NCI-H1048 (cell line): ENCODE measurements at places on chromosomes 16 and 17.

DNA sequence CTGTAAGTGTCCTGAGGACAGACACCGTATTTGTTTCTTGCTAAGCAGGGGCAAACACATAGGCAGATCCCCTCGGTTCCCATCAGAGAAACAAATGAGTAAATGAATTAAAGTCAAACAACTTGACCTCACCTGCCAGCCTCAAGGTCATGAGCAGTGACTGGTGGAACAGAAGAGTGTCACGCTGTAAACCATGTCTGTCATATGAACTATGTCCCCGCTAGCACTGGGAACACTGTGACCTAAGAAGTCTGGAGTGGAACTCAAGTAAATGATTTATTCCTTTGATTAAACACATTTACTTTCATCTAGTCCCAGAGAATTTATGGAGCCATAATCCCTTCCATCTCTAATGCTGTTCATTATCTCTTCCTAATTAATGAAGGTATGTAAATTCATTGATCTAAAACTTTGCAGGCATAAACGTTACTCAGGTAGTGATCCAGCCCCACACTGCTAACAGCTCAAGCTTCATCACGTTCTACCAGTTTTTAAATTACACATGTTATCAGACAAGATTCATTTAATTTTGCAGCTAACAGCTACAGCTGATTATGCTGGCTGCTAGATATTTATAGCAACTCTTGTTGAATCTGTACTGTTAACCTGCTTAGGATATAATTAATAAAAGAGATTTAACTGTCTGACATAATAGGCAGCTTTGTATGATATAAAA, 38.7 kb downstream of the CPPED1 start:
- DNase-seq, result no peak

- DNase-seq, result no peak
These were observed 2.1 kb downstream of the TRAF4 start for GRCh38 chr17:28745786-28746411.

DNA sequence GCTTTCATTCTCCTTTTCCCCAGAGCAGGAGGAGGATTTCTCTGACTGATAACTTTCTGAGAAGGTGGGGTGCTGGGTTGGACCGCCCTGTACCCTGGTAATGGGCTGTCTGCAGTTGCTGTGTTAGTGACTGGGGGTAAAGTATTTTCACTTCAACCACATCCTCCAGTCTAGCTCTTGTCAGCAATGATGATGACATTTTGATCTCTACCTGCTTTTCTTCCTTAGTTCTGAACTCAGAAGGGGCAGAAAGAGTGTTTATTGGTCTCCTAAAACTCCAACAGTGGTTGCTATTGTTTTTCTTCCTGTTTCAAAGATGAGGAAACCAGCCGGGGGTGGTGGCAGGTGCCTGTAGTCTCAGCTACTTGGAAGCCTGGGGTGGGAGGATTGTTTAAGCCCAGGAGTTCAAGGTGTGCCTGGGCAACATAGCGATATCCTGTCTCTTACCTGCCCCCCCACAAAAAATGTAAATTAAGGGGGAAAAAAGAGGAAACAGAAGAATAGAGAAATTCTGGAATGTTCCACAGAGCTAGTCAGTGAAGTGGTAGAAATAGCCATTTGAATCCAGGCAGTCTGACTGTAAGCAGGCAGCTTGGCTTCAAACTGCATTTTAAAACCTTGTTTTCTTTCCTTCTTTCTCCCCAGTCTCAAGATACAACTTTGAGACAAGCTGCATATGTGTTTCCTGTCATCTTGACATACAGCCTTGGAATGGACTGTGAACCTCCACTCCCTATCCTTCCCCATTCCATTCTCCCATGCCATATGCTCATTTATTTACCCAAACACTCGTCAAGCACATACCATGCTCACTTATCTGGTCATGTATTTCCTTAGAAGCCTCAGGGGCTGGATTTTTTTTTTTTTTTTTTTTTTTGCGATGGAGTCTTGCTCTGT, 3.3 kb upstream of the N4BP1 start:
- DNase-seq, result no peak

DNA sequence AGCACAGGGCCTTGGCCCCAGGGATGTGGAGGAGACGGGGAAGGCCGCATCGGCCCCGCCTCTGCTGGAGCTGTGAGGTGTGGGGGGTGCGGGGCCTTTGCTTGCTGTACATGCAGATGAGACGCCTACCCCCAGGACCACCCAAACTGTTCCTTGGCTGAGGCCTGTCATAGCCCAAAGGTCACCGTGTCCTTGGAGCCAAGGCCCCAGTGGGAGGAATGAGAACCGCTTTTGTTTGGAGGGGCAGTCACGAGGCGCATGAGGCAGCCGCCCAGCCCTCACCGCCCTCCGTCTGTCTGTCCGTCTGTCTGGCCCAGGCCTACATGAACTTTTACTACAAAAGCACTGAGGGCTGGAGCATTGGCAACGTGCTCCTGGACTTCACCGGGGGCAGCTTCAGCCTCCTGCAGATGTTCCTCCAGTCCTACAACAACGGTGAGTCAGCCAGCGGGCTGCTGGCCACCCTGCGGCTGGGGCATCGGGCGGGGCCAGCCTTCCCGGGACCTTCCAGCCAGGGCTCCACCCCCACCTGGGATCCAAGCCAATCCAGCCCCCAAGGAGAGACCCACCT, 8.8 kb downstream of the TAX1BP3 start:
- no peak for DNase-seq

GRCh38 chr17:6346156-6346786, 88.7 kb downstream of the AIPL1 start:
- DNase-seq, result no peak

DNA sequence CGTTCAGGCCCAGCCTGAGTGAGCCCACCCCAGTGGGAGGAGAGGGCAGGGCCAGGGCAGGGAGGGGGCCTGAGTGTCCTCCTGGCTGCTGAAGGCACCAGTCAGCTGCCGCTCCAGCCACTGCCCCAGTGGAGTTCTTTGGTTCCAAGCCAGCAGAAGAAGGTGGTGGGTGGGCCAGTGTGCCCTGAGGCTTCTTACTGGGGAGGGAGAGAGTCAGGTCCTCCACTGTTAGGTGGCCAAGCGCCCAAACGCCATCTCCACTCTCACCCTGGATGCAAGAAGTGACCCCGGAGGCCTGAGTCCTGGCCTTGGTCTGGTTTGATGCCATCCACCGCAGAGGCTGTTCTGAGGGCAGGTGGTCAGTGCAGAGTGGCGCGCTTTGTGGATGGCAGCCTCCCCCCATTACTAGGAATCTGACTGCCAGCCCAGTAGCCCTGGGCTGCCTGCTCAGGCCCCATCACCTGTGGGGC, 2.2 kb downstream of the RNF213 start:
- no peak for DNase-seq

DNA sequence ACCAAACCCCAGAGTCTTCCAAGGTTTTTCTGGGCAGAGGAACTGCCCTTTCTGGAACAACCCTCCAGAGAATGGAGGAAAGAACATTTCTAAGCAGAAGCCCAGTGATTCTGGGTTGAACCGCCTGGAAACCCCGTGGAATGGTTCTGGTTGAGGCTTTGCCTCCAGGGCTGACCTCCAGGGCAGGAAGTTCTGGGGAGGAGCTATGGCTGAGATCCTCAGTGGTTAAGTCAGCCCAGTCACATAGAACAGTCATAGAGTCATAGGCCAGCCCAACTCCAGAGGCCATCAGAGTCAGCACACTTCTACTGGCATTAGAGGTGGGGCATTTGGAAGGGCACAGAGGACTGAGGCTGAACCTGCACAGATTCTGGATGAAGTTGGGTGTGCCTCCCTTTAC, 65.9 kb downstream of the SPACA3 start:
- DNase-seq, result no peak

DNA sequence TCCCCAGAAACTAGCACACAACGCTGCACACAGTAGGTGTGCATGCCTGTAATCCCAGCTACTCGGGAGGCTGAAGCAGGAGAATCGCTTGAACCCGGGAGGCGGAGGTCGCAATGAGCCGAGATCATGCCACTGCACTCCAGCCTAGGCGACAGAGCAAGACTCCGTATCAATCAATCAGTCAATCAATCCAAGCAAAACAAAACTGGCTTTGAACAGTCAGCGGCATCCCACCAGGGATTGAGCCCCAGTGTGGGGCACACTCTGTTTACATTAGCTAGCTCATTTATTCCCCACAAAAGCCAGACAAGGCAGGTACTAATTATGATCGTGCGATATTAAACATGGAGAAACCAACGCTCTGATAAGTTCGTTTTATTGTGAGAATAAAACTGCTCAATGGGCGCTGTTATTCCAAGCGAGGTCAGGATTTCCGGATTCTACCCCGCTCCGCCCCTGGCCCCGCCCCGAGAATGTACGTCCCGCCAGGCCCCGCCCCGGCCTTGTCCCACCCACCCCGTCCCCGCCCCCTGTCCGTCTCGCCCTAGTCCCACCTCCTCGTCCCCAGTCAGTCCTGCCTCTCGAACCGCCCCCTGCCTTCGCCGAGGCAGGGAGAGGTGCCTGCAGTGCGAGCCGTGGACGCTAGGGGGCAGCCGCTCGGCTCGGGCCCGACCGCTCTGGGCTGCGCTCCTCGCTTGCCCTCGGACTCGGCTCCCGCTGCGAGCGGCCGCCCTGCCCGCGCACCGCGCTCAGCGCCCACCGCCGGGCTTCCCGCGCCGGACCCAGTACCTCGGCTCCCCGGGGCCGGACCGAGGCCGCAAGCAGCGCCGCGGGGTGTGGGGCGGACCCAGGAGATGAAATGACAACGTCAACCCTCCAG, at the start of gene VPS4A:
VPS4A (plus strand) TSS at position 698 of the 880 bp plus-strand sequence; CDS start at position 860, 162 bp downstream.
- peak; percentile 19 for DNase-seq

GRCh38 chr16:85661740-85662481, 26.8 kb downstream of the GINS2 start:
- no peak for DNase-seq

- DNase-seq, result no peak
These were observed 1.6 kb downstream of the MYO1D start for GRCh38 chr17:32875230-32875917.

GRCh38 chr16:24188021-24188542, 68.1 kb upstream of the CACNG3 start:
- DNase-seq, result no peak

DNA sequence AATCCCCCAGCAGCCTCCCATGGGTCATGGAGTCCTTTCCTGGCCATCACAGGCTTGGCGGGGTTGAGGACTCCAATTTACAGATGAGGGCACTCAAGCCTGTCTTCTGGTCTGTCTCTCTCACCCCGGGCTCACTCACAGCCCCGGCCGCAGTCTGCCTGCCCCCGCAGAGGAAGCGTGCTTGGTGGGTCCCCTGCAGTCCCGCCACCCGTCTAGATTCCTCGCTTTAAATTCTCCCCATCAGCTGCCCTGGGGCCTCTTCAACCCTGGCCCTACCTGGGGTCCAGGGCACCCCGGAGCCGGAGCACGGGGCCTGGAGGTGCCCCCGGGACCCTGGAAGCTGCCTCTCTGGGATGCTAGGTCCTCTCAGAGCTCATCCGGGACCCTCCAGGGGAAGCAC, 92.9 kb downstream of the ENGASE start:
- DNase-seq, result no peak

- no peak for DNase-seq
These were observed 154.4 kb downstream of the TANC2 start for GRCh38 chr17:63120406-63120805.

- DNase-seq, result no peak
These were observed 849 bp upstream of the SOX15 start for GRCh38 chr17:7590743-7591142.

DNA sequence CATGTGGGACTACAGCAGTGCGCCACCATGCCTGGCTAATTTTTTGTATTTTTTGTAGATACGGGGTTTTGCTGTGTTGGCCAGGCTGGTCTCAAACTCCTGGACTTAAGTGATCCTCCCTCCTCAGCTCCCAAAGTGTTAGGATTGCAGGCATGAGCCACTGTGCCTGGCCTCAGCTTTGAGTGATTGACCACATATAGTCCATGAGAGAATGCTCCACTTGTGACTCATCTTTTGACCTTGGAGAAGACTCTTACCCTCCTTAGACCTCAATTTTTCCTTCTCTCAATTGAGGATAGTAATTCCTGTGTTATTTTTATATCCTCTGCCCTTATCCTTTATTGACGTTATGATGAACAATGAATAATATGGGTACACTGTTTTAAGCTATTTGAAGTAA, 30.9 kb upstream of the DUSP14 start:
- DNase-seq, result no peak

DNA sequence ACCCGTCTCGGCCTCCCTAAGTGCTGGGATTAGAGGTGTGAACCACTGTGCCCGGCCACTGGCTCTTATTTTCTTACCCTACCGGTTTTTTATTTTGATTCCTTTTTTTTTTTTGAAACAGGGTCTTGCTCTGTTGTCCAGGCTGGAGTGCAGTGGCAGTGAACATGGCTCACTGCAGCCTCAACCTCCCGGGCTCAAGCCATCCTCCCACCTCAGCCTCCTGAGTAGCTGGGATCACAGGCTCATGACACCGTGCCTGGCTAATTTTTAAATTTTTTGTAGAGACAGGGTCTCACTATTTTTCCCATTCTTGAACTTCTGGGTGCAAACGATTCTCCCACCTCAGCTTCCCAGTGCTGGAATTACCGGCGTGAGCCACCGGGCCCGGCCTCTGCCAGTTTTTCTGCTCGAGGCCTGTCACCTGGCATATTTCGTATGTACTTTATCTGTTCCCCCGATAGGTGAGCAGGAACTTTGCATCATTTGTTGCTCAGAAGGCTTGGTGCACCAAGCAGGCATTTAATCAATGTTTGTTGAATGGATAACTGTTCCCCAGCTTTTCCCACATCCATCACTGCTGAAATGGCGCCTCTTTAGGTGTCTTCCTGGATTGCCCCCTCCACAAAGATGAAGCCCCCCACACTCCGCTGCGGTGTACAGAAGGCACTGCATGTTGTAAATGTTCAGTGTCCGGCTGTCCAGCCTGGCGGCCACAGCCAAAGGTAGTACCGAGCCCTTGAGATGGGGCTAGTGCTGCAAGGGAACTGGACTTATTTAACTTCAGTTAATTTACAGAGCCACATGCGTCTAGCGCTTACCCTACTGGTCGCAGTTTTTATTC, 858 bp upstream of the TELO2 start:
- DNase-seq, result no peak

GRCh38 chr17:1039511-1040215, 42.7 kb downstream of the TIMM22 start:
- DNase-seq, result no peak

DNA sequence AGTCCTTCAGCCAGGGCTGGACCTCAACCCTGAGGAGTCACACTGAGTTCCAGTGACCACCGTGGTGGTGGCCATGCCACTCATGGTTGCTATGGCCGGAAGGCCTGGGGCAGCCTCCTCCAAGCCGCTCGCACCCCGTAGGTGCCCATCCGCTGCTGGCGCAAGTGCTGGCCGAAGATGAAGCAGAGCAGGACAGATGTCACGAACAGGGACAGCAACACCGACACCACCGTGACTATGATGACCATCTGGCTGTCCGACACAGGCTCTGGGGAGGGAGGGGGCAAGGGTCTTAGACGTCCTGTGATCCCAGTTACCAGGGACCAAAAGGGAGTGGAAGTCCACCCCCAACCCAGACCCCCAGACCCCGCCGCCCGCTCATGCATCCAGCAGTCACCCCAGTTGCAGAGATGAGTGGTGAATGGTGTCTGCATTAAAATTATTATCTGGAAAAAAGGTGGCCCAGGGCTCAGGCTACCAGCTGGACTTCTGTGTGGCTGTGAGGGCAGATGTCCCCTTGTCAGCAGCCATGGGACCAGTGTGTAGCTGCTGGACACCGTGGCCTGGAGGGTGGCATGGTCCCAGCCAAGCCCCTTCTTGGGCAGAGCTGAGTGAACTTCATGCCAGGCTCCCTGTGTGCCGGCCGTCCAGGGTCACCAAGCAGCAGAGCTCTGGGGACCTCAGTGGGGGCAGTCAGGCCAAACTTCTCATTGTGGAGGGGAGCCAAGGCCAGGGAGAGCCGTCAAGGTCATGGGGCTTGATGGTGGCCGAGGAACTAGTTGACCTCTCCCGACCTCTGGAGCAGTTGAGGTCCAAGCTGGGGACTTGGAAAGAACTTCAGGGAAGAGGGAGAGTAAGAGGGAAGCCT, 4.7 kb downstream of the PRR29 start:
- DNase-seq, result no peak
